CD4-positive, alpha-beta T cell (primary cell): ENCODE measurements at places on chromosomes 5 and 9.

DNA sequence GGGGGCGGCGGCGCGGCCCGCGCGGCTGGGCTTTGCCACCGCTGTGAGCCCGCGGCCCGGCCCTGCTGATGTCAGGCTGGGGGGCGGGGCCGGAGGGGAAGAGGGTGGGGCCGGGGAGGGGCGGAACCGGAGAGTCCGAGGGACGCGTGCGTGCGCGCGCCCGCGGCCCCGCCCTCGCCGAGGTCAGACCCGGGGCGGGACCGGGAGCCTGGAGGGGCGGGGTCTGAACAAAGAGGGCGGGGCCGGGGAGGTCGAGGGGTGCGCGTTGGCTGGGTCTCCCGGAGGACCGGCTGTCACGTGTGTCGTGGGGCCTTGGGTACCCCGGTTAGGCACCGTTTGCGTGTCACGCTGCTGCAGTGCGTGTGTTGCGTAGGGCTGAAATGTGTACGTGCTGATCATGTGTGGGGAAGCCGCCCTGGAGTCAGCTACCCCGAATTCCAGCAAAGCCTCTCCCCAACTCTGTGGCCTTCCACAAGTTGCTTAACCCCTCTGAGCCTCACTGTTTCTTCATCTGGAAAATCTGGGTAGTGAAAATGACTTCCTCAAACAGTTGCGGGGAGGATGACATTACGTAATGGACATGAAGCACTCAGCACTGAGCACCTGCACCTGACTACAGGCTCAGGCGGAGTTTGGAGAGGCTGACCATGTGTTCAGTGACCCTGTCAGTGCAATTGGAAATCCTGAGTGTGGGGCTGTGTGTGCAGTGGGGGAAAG, at the start of gene RALGDS:
Gene RALGDS, minus strand, starts transcription at position 43 of the 717 bp plus-strand sequence. CDS start 86 bp downstream, outside the sequence.
- DNase-seq, result peak; percentile 90

GRCh38 chr5:127840809-127841208, 137.6 kb downstream of the CCDC192 start:
- DNase-seq, result no peak

- no peak for DNase-seq
These were observed 50.3 kb downstream of the SNCAIP start for GRCh38 chr5:122362361-122362760.

DNA sequence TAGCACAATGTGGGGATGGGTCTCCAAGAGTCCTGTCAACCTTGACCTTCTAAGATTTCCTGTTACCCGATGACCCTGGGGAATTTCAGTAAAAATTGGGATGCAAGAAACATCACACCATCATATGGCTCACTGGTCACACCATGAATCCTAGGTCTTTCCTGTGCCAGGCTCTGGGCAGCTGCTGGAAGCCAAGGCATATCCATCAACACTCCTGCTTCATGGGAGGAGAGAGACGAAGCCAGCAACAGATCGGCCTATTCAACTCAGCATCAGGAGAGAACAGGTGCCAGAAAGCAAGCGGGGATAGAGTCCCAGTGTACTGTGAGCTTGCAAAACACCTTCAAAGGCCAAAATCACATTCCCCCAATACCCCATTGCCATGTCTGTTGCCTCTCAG, 6.5 kb upstream of the NEK6 start:
- no peak for DNase-seq

DNA sequence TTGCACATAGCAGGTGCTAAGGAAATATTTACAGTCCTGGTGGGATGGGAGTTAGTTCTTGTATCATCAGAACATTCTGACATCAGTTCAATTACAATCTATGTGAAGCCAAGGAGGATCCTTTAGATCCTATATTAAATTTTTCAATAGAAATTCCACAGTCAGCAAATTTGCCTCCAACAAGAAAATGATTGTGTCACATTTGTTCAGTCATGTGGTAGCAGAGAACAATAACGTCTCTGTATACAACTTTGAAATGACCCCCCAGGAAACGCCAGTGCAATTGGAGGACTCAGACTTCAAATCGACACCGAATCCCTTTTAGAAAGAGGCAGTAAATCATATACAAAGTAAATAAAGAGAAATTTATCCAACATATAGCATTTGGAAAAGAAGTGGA, 392.1 kb downstream of the DTWD2 start:
- DNase-seq, result no peak

GRCh38 chr9:116549786-116550660, 137.1 kb upstream of the TRIM32 start:
- no peak for DNase-seq

DNA sequence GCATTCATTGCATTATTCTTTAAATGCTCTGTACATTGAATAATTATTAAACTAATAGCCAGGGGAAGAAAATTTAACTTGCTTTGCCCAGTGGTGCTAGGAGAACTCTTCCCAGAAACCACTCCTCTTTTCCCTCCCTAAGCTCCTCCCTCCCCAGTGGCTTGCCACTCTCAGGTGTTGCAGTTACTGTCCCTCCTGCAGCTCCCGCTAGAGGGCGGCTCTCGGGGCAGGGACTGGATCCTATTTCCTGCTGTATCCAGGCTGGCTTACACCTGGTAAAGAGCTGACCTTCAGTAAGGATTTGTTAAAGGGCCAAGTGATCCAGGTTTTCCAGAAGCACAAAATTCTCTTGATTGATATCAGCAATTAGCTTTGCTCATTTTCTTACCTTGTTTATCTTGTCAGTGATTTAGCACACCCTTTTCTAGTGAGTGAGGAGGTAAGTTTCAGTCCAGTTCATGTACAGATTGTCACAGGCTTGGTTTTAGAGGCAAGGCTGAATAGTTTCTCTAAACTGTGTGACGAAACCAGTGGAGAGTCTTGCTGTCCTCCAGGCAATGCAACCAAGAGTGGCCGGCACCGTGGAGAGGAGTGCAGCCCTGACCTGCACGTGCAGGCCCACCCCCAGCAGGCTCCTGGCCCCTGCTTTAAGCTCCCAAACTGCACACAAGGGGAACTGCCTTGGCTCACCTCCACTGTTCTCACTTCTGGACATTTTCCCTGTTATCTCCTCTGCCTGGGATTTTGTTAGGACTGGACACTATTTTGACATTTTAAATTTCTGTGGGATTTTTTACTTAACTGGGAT, 423.8 kb downstream of the SPOCK1 start:
- no peak for DNase-seq

- no peak for DNase-seq
These were observed 85.8 kb downstream of the FBXO38 start for GRCh38 chr5:148469501-148469935.

DNA sequence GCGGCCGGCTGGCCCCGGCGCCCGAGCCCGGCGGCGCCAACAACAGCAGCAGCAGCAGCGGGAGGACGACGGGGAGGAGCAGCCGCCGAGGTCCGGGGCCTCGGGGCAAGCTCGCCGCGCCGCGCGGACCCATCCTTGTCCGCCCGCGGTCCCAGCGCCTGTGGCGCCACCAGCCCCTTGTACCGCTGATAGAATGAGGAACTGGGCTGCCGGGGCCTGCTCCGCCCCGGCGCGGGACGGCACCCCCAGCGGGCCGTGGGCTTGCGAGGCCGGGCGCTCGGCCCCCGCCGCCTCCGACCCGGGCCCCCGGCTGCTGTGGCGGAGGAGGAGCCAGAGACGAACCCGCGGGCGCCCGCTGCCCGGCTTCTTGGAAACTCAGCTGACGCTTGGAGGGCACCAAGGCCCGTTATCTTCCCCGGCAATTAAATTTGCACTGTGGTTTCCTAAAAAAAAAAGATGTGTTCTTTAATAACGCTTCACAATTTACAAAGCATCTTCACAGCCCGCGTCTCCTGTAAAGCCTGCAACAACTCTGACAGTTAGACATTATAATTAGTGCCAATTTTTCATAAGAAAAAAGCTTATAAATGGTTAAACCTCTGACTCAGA, at the start of gene ARSB:
Gene ARSB, minus strand, starts transcription at position 195 of the 609 bp plus-strand sequence. Its CDS starts 62 bp downstream, at position 133.
- peak; percentile 74 for DNase-seq

- no peak for DNase-seq
These were observed 356.1 kb downstream of the SPOCK1 start for GRCh38 chr5:137142764-137143605.

- DNase-seq, result no peak
These were observed 117.5 kb downstream of the SLC1A3 start for GRCh38 chr5:36723912-36724311.

- no peak for DNase-seq
These were observed 266.7 kb downstream of the PJA2 start for GRCh38 chr5:109143031-109143430.

- no peak for DNase-seq
These were observed 47.0 kb downstream of the AMBP start for GRCh38 chr9:114031037-114031630.

- DNase-seq, result peak; percentile 68
These were observed 11.1 kb downstream of the TTC39B start for GRCh38 chr9:15295761-15296405.

GRCh38 chr9:92650839-92651621, 18.9 kb downstream of the IPPK start:
- no peak for DNase-seq

GRCh38 chr5:108251350-108251749, 130.5 kb downstream of the FBXL17 start:
- DNase-seq, result no peak

DNA sequence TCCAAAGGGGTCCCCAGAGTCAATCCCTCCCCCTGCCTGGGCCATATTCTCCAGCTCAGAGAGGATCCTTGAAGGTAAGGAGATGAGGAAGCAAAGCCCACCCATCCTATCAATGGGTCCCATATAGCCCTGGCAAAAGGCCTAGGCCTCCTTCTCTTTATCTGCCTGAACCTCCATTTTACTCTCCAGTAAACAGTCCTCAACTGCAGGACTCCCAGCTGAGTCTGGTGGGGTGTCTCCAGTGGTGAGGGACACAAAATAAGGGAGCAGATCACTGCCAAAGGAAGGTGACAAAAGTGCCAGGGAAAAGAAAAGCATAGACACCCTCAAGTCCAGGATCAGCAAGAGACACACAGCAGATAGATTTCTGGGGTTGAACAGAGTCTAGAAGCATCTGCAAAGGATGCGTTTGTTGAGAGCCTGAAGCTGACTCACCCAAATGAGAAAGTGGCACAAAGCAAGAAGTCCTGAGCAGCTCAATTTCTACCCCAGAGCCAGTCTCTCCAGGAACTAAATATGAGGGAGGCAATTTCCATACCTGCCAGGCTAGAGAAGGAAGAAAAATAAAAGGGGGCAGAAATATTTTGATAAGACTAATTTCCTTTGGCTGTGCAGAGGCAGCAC, 2.7 kb upstream of the EBF1 start:
- DNase-seq, result no peak

GRCh38 chr9:72526901-72527800, 5.7 kb downstream of the TMC1 start:
- DNase-seq, result peak; percentile 72

DNA sequence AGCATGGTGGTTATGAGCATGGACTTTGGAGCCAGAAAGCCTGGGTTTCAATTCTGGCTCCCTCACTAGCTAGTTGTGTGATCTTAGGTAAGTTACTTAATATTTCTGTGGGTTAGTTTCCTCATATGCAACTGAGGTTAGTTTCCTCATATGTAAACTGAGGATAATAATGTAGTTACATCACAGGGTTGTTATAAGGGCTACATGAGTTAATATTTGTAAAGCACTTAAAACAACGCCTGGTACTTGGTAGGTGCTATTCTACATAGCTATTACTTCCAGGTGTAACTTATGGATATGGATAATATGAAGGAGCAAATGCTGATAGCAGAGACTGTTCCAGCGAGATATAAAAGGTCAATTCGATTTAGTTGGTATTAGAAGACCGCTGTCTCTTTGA, 69.4 kb upstream of the POU5F2 start:
- DNase-seq, result no peak

DNA sequence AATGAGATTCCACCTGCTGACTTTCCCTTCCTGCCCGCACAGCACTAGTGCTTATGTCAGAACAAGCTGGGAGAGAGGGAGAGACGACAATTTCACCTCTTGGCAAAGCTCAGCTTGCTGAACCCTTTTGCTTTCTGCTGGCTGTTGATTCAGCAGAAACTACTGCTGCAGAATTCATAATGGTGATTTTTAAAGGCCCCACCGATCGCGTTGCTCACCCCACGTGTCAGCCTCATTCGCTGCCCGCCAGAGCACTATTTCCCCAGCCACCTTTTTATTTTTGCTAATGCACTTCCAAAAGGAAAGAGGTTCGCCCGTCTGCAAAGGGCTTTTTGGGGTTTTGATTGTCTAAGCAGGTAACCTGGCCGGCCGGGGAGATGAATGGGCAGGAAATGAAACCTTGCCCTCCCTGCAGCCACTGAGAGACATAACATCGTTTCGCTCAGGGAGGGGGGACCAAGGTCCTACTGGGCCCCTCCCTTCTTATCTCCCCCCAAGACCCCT, 1.3 kb downstream of the PPP2R2B start:
- DNase-seq, result peak; percentile 8

DNA sequence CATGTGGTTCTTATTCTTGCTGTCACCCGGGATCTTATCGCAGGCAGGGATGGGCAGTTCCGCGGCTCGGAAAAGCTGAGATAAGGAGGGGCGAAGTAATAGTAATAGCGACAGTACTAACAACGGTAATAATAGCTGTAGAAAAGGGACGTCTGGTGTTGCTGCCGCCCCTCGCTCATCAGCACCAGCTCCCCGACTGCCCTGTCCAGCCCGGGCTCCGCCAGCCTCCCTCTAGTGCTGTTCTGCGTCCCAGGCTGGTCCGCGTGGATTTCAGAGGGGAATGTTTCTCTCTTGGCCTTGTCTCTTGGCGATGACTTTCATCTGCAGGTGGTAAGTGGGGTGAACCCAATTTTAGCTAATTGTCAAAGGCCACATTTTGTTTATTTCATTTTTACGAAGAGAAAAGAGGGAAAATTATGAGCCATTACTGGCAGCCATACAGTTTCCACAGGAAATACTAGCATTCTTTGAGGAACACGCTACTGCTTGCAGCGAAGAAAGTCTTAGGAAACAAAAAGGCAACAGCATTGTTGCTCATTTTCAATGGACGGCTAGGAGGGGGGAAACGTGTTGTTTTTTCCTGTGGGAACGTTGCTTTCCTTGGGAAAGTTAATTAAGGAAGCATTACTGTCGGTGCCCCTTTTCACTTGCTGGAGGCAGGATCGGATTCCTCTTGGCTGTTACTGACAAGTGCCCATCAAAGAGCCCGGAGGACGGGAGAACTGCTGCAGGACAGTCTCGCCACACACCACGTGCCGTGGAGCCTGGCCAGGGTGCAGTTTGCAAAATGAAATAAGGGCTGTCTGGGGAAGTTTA, 762 bp downstream of the SNCAIP start:
- no peak for DNase-seq
